Activated T-cell treated with anti-CD3 and anti-CD28 coated beads, Interleukin-2, amount 50 U/mL, for 4 hours (primary cell): ENCODE measurements at places on chromosomes 12 and 14. TPM values are rescaled to one million over a fixed set of nuclear protein-coding genes. Genes with fewer than 3 reads are reported as not detected.

The CIDEB gene
- total RNA-seq = 7.2 TPM

The GPR84 gene
- not detected for total RNA-seq

The PGAM5 gene
- 170 TPM for total RNA-seq

The TAS2R9 gene
- total RNA-seq = not detected

The ACACB gene
- 4.5 TPM for total RNA-seq

The ACYP1 gene
- total RNA-seq = 17.3 TPM

DNA sequence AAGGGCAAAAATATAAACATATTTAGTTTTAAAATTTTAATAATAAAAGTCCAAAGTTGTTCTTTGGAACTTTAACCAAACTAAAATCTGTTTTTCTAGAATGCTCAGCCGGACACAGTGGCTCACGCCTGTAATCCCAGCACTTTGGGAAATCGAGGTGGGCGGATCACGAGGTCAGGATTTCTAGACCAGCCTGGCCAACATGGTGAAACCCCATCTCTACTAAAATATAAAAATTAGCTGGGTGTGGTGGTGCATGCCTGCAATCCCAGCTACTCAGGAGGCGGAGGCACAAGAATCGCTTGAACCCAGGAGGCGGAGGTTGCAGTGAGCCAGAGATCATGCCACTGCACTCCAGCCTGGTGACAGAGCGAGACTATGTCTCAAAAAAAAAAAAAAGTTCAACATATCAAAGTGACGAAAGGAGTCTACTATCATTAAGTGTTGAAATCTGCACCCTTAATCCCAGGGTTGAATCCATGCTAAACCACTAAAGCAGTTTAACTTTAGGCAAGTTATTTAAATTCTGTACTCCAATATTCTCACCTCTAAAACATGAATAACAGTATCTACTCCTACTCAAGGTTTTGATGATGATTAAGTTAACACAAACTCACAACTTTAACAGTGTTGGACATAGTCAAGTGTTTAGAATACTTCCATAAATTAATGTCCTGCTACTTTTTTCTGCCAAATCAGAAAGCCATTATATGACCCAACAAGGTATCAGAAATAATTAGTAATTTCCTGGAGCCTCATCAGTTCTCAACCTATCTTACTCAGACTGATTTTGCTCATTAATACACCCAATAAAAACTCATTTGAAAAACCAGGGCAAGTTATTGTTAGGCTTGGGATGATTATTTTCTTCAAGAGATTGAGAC is 11.0 kb downstream of the HNRNPC start:
- DNase-seq = no peak

GRCh38 chr12:78209846-78210505 is 379.3 kb downstream of the NAV3 start:
- no peak for DNase-seq

- no peak for DNase-seq
Observed at GRCh38 chr12:118344829-118345228, 27.9 kb downstream of the TAOK3 start.

DNA sequence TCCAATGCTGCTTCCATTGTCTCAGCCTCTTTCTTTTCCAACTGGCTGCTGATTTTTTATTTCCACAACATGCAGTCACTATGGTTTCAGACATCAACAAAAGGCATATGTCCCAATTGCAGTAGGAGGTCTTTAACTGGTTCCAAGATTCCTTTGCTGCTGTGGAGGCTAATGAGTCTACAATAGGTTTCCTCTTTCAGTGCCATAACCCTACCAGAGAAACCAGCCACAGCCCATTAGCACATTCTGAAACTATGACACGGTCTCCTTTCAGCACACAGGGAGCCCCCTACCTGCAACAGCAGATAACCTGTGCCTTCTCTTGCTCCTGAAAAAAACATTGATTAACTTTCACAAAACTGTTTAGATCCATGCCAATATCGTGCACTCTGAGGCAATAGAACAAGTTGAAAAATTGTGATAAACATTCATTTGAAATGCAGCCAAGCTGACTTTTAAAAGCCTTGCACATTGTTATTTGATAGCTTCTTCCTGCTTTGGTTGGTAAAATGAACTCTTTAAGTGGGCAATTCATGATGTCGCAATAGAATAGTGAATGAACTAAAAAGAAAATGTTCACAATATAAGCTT is 32.4 kb downstream of the PLEKHG7 start:
- no peak for DNase-seq

- no peak for DNase-seq
Observed at GRCh38 chr14:52220924-52221811, 46.3 kb upstream of the PTGDR start.

DNA sequence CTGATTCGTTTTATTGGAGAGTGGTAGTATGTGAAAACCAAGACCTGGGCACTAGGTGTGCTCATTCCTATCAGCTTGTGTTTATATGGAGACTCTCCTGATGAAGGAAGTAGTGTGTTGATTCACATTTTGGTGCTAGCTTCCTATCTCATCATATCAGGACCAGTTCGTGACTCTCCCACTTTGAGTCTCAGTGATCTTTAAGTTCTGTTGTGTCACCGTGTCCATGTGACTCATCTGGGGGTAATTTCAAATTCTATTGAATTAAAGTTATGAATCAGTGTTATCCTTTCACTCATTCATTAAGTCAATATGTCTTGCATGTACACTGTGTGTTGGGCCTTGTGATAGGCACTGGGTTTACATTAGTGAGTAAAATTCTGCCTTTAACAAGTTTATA is 180.2 kb downstream of the CACNA1C start:
- no peak for DNase-seq

DNA sequence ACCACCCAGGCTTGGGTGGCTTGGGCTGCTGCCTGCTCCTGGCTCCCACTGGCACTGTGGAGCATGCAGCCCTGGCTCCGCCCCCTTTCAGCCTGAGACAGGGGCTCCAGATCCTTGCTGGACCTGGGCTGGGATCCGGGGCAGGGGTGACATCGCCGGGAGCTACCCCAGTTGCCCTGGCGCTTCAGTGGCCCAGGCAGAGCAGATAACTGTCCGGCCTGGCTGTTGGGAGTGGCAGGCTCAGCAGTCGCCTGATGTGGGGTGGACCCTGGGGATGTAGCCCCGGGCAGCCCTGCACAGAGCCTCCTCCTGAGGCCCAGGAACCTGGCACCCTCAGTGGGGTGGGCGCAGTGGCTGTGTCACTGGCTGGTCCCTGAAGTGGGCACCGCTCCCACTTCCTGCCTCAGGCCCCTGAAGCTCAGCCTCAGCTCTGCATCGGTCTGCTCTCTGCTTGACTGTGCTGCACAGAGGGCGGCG is 57.9 kb downstream of the FUT8 start:
- no peak for DNase-seq

DNA sequence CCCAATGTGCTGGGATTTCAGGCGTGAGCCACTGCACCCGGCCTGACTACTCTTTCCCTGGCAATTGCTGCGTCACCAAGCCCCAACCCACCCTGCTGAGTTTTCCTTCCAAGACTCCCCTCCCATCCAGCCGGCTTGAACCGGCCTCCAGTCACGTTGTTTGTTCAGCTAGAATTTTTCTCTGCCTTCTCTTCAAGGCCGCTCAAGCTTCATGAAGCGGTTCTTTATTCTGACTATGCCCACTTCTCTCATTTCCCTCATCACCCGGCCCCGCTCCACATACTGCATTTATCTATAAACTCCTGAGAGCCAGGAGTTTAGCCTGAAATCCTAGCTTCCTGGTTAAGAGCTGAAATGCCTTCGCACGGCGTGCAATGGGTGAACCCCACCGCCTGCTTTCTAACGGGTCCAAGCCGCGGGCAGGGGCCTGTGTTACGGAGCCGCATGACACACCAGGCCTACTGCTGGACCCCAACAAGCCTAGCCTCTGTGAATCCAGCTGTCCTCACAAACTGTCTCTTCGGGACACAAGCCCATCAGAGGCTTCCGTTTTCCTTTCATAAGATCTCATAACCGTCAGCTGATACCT is 999 bp upstream of the DCAF4 start:
- DNase-seq = no peak

GRCh38 chr12:102748704-102749103 is 168.3 kb downstream of the PAH start:
- no peak for DNase-seq

GRCh38 chr12:104494137-104494792 is 37.5 kb downstream of the CHST11 start:
- DNase-seq = peak; percentile 72

- DNase-seq = no peak
Observed at GRCh38 chr12:101957252-101957959, 80.0 kb downstream of the DRAM1 start.

DNA sequence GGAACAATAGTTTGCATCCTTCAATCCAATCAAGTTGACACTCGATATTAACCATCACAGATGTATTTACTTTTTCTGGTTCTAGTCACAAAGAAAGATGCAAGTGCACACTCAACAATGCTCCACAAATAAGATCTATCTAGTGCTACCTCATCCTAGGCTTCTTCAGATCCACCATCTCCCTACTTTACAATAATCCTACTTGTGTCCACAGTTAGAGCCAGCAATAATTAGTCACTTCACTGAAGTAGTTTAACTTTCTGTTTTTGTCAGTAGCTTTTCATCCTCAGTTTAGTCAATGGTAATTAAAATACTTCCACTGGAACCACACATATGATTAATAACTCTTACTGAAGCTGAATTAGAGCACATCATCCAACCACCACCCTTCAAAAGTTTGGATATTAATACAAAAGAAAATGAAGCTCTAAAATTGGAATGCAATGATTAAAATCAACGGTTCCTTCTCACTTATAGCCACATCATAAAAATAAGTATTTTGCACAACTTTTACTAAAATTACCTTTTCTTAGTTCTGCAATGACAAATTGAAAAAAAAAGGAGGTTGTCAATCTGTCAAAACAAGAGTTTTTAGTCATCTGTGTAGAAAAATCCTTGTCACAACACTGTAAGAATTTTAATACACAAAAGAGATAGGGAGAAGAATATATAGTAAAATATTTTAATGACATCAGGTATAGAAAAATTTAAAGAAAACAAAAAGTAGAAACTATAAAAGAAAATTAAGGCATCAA is 28.2 kb upstream of the SNRPF start:
- no peak for DNase-seq

DNA sequence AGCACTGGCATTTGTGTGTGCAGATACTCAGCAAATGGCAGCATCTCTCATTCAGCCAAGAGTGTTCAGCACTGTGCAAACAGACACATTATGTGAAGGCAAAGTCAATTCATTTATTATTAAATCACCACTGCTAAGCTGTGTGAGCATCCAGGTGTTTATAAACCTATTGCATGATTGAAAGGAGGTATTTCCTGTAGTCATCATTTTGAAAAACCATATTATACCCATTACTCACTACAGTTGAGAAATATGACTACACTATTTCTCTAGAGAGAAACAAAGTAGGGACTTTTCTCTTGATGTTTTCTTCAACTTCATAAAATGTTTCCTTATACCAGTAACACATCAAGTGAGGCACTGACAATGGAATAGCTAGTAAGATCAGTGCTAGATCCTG is 13.7 kb downstream of the SPX start:
- DNase-seq = no peak

DNA sequence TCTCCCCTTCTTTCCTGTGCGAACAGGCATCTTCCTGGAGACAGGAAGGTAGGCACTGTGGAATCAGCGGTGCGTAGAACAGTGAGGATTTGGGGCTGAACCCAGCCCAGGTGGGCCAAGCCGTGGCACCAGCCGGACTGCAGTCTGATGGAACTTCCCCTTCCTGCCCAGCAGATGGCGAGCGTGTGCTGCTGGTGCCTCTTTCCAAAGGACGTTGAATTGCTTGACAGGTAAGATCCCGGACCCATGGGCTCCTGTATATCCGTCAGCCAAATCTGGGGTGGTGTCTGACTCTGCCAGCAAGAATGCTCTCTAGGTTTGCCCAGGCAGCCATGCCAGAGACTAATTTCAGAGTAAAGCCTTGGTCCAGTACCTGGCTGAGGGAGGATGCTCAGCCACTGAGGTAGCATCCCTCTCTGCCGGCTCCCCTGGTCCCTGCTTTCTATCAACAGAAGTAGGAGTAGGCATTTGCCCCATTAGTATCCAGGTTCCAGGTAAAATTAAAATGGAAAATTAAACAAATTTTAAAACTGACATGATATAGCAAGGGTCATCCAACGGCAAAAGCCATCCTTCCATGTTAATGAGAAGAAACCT is 21.1 kb upstream of the KCNA5 start:
- DNase-seq = peak; percentile 11

GRCh38 chr12:115223991-115224390 is 540.0 kb upstream of the TBX3 start:
- no peak for DNase-seq
